ENCODE measurements at places on chromosomes 5 and 9. TPM values are rescaled to one million over a fixed set of nuclear protein-coding genes. Genes with fewer than 3 reads are reported as not detected.

The PCDHA9 gene
- 0.20 TPM for total RNA-seq

The PLK2 gene
- 41.1 TPM for total RNA-seq

The QRFP gene
- total RNA-seq: not detected

The PAEP gene
- not detected for total RNA-seq

The STKLD1 gene
- total RNA-seq: 1.2 TPM

The LAMC3 gene
- 28.5 TPM for total RNA-seq

The FOXD1 gene
- total RNA-seq: 1.2 TPM

The RAI14 gene
- total RNA-seq: 79.6 TPM

The SEPTIN8 gene
- total RNA-seq: 42.6 TPM

The ASTN2 gene
- total RNA-seq: 3.8 TPM

The CNTLN gene
- 7.4 TPM for total RNA-seq

The HIGD2A gene
- total RNA-seq: 104 TPM

The SMIM32 gene
- total RNA-seq: not detected

The ENG gene
- total RNA-seq: 322 TPM

The PKD2L2 gene
- total RNA-seq: not detected

The SLC46A2 gene
- 17.0 TPM for total RNA-seq

The VCAN gene
- total RNA-seq: 90.0 TPM

The SLC6A19 gene
- total RNA-seq: not detected

The IDNK gene
- 6.2 TPM for total RNA-seq

The FGFR4 gene
- 109 TPM for total RNA-seq

The NTRK2 gene
- total RNA-seq: 0.98 TPM

The GPR150 gene
- total RNA-seq: 0.49 TPM

The WNT8A gene
- not detected for total RNA-seq

The RGP1 gene
- total RNA-seq: 34.6 TPM

The ZDHHC11B gene
- total RNA-seq: 8.0 TPM

The LCN10 gene
- total RNA-seq: 11.2 TPM

The ALDOB gene
- not detected for total RNA-seq

The HAVCR2 gene
- 30.7 TPM for total RNA-seq

The PCDHGA7 gene
- total RNA-seq: 2.5 TPM

The PTPN3 gene
- total RNA-seq: 17.1 TPM

The SPACA9 gene
- total RNA-seq: 3.3 TPM

Data from upper lobe of right lung (tissue), 1 donor.